ENCODE measurements at places on chromosomes 7 and 10. TPM values are rescaled to one million over a fixed set of nuclear protein-coding genes. Genes with fewer than 3 reads are reported as not detected.

DNA sequence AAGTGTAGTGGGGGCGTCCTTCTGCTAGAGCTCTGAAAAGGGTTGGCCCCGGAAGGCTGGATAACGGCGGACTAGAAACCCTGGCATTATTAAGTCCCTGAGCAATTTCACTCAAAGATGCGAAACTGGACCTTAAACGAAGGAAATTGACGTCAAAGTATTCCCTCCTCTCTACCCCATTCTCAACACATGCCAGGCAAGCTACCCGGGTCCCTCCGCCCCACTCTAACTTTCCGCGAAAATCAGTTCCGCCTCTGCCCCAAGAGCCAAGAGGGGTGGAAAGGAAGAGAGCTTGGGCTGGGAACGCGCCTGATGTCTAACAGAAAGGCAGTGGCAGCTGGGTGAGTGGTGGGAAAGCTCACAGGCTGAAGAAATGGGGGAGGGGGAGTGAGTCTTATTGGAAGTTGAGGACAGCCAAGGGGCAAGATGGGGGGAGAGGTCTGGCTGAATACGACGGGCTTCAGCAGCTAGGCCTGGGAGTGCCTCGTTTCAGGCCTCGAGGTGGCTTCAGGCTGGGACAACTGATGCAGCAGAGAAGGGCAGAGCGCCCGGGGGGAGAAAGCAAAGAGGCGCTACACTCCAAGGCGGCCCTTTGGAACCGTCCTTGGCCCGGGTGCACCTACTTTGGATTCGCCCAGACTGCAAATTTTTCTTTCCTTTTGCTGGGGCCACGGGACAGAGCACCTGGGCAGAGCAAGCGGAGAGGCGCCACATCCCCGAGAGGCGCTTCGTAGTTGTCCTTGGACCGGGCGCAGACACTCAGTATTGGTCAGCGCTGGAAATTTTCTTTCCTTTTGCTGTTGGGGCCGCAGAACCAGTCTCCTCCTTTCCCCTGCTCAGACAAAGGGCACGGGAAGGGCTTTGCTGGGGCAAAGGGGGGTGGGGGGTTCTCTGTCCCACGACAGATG lies 2.0 kb upstream of the FEZF1 start:
- no peak for DNase-seq

- DNase-seq: no peak
Observed at GRCh38 chr10:20391629-20392028, 505.5 kb downstream of the NEBL start.

Gene CDH23
- total RNA-seq: 1.3 TPM

Gene NPY4R
- total RNA-seq: not detected

Gene ASIC3
- 6.2 TPM for total RNA-seq

DNA sequence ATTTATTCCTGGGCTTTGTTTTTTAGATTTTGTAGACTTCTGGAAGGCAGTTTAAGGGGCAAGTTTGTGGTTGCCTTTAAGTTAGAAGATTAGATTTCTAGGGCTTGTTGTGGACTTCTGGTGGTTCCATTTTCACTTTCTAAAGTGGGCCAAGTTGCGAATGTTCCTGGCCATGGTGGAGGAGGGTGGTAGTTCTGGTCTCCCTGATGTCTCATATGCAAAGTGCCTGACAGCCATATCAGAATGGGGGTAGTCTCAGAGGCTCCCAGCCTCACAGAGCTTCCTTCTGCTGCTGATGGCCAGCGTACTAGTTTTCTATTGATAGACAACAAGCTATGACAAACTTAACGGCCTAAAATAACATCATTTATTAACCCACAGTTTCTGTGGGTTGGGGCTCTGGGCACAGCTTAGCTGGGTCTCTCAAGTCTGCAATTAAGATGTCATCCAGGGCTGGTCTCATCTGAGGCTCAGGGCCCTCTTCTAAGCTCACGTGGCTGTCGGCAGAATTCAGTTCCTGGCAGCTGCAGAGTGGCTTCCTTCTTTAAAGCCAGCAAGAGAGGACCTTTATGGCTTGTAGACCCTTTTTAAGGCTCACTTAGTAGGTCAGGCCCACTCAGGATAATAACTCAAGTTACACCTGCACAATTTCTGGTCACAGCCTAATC lies 44.8 kb downstream of the BMPER start:
- DNase-seq: no peak

Gene NAT16
- total RNA-seq: not detected

Gene MMP21
- total RNA-seq: not detected

All from activated CD4-positive, alpha-beta memory T cell treated with anti-CD3 and anti-CD28 coated beads, Interleukin-2, amount 10 ng/mL, durations not matched to agents 7 days and 5 days (primary cell).